Renal cortex interstitium (tissue), 15 donors: ENCODE measurements at places on chromosomes 7 and 10. TPM values are rescaled to one million over a fixed set of nuclear protein-coding genes. Genes with fewer than 3 reads are reported as not detected.

IKZF1 gene
- polyA plus RNA-seq, result 1.1 TPM

TWIST1 gene
- polyA plus RNA-seq, result 7.9 TPM

PRPS1L1 gene
- not detected for polyA plus RNA-seq

DNA sequence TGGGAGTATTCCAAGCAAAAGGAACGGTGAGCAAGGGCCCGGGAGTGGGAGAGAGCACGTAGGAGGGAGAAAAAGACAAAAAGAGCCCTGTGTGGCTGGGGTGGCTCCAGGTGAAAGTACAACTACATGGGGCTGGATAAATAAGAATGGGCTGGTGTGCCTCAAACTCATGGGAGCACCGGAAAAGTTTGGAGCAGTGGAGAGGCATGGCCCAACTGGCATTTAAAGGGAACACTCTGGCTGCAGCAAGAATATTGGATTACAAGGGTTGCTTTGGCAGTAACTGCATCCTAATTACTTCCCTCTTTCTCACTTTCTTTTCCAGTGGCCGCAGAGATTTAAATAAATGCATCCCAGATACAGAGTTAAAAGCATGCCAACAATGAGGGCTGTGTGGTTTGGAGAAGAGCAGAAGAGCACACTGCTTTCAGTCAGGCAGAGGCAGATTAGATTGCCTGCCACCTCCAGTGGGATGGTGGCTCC lies 39.1 kb upstream of the HERPUD2 start:
- no peak for DNase-seq

- no peak for DNase-seq
These were observed at the start of gene ACTA2 for GRCh38 chr10:88952647-88953111. Gene ACTA2 (minus strand): TSS chr10:88952773. CDS start chr10:88948930, 3,843 bp downstream.

DNA sequence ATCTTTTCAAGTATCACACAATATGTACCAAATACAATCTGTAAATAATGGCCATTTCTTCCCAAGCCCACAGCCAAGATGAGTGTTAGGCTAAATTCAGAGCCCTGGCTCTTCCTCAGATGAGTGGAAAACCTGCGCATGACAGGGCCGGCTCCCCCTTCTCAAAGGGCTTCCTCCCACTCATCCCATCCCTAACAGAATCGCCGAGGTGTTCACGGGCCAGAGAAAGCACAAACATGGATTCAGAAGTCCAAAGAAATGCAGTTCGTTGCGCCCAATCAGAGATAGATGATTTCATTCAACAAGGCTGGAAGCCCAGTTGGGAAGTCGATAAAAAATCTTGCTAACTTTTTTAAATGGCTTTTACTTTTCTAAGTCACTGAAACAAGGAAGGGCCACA lies 121.8 kb downstream of the UBE2H start:
- no peak for DNase-seq

DNA sequence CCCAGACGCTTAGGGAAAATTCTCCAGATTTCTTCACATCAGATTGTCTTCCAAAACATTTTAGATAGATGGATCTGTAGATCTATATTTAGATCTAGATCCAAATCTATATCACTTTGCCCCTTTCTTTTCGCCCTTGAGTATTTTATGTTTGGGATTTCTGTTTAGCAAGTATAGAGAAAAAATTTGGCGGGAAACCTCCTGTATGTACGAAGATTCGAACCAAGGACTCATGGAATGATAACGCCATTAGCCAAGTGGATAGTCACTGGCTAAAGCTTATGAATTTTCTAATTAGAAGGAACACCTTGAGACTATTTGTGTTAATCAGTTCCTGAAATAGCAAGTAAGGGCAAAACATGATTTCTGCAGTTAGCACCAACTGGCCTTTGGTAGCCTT lies 1.2 kb downstream of the THNSL1 start:
- no peak for DNase-seq
